ENCODE measurements at places on chromosomes 16 and 17. TPM values are rescaled to one million over a fixed set of nuclear protein-coding genes. Genes with fewer than 3 reads are reported as not detected.

KCNJ18 gene
- not detected for total RNA-seq

C16orf95 gene
- total RNA-seq: 2.7 TPM

- DNase-seq: no peak
These were observed 2.9 kb downstream of the SPATA32 start for GRCh38 chr17:45258981-45259380.

ASB16 gene
- not detected for total RNA-seq

- peak; percentile 14 for DNase-seq
These were observed 737.5 kb downstream of the WWOX start for GRCh38 chr16:78836802-78837491.

DNA sequence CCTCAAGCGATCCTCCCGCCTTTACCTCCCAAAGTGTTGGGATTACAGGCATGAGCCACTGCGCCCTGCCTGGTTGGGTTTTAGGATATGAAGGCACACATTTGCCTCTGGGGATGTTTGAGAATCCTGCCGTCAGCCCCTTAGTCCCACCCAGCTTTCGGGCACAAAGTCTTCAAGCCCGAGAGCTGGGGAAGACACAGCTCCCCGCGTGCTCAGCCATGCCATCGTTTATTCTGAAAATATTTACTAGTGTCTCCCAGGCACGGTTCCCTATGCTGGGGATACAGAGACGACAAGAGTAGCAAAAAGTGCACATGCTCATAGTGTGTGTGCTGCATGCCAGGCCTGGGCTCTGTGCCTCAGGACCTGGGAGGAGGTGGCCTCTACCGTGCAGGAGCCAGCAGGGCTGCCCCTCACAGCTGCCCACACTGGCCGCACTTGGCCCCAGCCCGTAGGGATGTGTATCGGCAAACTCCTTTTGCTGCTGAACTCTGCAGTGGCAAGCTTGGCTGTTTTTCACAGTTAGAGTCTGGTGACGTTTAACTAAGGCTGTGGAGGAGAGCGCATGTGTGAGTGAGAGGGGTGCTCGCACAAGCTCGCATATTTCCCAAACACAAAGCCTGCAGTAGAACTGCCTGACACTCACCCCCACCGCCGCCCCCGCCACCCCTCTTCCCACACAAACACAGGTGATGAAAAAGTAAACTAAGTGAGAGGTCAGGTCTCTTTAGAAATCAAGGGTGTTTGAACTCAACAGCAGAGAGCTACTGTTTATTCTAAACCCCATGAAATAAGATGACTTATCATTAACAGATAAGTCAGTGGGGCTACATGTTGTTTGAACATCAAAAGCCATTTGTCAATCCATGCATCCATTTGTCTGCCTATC, 266.4 kb downstream of the MRTFB start:
- no peak for DNase-seq

PRSS53 gene
- 7.4 TPM for total RNA-seq

- DNase-seq: no peak
These were observed 327.3 kb upstream of the CDH8 start for GRCh38 chr16:62363501-62363900.

TM4SF5 gene
- total RNA-seq: not detected

DNA sequence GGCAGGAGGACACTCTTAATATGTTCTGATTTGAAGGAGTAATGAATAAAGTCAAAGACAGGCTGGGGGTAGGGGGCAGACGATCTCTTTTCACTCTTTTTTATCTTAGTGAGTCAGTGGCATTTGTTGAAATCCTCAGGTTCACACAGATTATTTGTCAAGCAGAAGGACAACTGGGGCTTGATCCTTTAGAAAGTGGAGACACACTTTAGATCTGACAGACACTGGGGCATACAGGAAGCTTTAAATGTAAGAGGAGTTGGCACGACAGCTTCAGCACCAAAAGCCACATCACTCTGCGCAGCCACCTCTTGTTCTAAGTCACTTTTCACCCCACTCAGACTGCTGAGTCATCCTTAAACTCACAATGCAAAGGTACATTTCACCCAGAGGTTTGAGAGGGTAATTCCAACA, 121.5 kb downstream of the STXBP4 start:
- no peak for DNase-seq

GRCh38 chr17:2794111-2794803, 2.0 kb upstream of the RAP1GAP2 start:
- no peak for DNase-seq

DNA sequence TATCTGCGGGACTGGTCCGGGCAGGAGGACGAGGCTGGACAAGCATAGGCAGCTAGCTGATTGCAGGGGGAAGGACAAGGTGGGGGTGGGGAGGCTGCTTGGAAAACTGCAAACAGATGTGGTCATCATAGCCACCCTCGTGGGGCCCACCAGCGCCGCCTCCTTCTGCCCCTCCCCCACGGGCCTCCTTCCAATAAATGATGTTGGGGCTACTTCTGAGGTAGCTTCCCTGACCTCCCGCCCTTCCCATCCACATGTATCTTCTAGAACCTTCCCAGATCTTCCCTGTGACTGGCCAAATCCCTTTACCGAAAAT, 12.3 kb upstream of the CDC42EP4 start:
- DNase-seq: no peak

DNA sequence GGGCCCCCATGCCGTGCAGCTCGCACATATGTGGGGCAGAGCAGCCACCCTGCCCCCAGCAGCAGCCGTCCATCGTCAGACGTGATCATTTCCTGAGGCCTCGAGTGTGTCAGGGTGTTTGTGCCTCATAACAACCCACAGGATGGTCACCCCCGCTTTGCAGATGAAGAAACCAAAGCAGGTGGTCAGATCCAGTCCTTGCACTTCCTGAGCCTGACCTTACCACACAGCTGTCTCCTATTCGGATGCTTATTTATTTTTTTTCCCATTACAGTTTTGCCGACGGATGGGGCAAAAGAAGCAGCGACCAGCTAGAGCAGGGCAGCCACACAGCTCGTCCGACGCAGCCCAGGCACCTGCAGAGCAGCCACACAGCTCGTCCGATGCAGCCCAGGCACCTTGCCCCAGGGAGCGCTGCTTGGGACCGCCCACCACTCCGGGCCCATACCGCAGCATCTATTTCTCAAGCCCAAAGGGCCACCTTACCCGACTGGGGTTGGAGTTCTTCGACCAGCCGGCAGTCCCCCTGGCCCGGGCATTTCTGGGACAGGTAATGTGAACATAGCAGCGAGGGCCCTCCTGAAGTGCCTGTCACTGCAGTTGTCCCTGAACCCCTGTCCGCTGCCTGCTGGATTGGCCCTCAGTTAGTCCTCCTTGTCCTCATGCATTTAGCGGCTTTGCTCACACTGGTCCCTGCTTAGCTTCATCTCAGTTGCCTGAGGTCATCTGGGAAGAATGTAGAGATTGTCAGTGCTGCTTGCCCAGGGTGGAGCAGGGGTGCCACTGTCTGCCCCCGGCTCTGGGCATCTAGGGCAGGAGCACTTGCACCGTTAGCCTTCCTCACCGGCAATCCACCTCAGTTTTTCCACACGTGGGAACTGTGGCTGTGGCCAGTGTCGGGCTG, 1.4 kb downstream of the MPG start:
- no peak for DNase-seq

IL34 gene
- total RNA-seq: 0.54 TPM

MT1M gene
- not detected for total RNA-seq

DNA sequence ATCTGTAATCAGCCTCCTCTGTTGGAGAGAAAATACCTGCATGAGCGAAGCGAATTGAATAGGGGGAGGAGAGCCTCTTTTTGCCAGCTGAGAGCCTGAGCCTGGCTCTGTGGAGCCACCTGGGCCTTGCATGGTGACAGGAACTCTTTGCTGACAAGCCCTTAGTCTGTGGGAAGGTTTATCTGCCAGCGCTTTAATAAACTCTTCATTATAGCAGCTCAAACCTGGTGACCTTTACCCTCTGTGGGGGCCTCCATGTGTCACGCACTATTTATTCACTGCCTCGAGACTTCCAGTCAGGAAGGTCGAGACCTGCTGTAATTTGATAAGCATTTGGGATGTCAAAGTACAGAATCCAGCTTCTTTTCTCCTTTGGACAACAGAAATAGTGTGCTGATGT, 282.6 kb downstream of the CBLN1 start:
- no peak for DNase-seq

DNA sequence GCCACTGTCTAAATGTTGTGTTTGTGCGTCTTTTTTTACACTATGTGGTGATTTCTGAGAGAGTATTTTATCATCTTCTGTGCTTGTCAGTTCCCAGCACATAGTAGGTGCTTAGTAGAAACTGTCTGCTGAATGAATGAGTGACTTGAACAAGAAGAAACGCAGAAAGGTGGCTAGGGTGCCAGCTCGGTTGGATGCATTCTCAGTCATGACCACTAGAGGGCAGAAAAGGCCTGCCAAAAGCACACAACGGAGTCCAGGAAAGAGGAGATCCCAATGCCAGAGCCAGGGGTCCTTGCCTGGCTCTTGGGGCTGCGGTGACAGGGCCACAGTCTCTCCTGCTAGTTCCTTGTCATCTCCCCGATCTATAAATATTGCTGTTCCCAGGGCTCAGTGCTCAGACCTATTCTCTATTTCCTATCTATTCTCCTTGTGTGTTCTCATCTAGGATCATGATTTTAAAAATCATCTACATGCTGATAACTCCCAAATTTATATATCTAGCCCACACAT, 57.3 kb upstream of the CCL1 start:
- DNase-seq: peak; percentile 78

GRCh38 chr17:48893646-48894508, 1.3 kb downstream of the ATP5MC1 start:
- DNase-seq: no peak

METTL9 gene
- total RNA-seq: 85.1 TPM

- no peak for DNase-seq
These were observed 31.0 kb downstream of the NGFR start for GRCh38 chr17:49525831-49526741.

HNF1B gene
- not detected for total RNA-seq

- no peak for DNase-seq
These were observed 103.9 kb downstream of the MSI2 start for GRCh38 chr17:57360266-57360665.

DNA sequence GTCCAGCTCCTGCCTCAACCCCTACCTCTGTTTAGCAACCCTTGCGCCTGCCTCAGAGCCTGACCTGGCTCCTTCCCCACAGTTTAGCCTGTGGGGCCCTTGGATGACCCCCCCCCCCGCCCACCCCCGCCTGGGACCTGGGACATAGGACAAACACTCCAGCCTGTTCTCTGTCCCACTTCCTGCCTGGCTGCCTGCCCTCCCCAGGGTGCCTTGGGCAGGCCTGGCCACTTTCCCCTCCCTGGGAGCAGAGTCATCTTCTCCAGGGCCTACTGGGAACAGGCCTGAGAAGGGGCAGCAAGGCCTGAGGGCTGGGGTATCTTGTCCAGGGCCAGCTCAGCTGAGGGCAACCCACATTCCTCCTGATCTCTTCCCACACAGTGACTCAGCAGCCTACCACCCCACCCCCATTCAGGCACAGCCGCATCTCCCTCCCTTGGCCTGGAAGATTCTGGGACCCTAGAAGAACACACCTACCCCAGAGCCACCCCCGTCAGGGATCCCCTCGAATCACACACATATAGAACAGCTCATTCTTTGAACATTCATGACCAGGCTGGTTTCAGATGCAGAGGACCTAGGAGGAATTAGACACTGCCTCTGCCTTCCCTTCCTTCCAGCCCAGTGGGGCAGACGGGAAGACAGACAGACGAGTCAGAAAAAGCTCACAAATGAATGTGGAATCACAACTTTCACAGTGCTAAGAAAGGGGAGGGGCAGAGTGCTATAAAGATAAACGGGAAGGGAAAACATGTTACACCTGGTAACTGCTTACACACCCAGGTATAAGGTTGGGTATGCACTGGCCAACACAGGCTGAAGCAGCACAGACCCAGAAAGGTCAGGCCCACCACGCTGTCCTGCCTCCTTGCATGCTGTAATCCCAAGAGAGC, 6.0 kb downstream of the FHOD1 start:
- no peak for DNase-seq

GRCh38 chr17:67470163-67470562, 93.1 kb downstream of the PITPNC1 start:
- no peak for DNase-seq

P2RX1 gene
- total RNA-seq: 2.3 TPM

GRCh38 chr16:49747654-49748053, 108.3 kb downstream of the ZNF423 start:
- DNase-seq: no peak

GRCh38 chr16:57667526-57668262, 412 bp upstream of the ADGRG3 start:
- peak; percentile 52 for DNase-seq

ZNF200 gene
- 5.6 TPM for total RNA-seq

GRCh38 chr17:13729466-13730134, 127.9 kb upstream of the HS3ST3A1 start:
- DNase-seq: no peak

GRCh38 chr17:20920095-20920814, 122.6 kb downstream of the USP22 start:
- DNase-seq: no peak

DNA sequence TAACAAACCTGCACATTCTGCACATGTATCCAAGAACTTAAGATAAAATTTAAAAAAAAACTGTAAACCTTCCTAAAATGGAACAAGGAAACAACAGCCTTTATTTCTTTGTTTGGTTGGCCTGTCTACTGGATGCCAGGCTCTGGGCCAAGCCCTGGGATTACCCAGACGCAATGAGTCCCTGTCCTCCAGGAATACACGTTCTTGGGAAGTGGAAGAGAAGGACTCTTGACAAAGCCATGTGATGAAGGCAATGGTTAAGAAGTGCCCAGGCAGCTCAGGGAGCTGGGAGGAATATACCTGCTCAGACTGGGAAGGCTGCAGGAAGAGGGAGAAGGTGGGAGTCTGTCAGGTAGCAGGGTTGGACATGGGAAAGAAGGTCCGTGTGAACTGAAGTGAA, 115.4 kb downstream of the AXIN2 start:
- no peak for DNase-seq

- DNase-seq: no peak
These were observed 121.8 kb downstream of the CYLD start for GRCh38 chr16:50863644-50864144.

MIEN1 gene
- total RNA-seq: 55.2 TPM

DNA sequence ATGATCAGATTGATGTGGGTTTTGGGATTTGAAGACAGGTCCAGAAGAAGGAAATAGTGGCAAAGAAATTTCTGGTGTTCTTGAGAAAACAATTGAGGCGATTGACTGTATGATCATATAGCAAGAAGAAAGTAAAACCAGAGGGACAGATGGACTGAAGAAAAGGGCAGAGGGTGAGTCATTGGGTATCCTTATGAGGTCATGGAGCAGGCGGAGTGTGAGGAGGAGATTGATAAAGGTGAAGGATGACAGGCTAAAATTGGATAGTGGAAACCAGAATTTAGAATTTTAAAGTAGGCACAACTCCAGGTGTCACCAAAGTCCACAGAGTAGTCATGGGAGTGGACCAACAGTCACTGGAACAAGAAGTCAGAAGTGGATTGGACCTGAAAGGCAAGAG, 1.4 kb upstream of the KRT28 start:
- no peak for DNase-seq

- DNase-seq: no peak
These were observed 48.2 kb downstream of the IGF2BP1 start for GRCh38 chr17:49045376-49045775.

All from natural killer cell (primary cell).